LHCN-M2 (cell line): ENCODE measurements at places on chromosomes 7 and 10.

DNA sequence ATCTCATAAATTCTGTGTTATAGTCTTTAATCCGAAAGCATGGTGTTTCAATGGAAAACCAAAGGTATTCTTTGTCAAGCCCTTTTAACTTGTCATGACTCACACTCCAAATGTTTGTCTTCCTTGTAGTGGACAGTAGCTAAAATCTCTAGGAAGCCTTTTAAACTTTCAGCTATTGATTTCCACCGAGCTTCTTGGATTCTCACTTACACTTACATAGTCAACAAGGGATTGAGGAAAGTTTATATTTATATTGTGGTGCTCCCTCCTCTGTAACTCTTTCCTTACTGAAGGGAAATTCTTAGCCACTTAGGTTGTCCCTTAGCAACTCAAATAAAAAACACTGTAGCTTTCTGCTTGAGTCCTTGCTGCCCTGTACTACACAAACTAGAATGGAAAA, 31.2 kb upstream of the GPR37 start:
- DNase-seq: no peak

- no peak for DNase-seq
Observed at GRCh38 chr10:119346095-119346832, 138.9 kb downstream of the GRK5 start.

GRCh38 chr7:39904077-39904486, 46.0 kb upstream of the CDK13 start:
- no peak for DNase-seq

DNA sequence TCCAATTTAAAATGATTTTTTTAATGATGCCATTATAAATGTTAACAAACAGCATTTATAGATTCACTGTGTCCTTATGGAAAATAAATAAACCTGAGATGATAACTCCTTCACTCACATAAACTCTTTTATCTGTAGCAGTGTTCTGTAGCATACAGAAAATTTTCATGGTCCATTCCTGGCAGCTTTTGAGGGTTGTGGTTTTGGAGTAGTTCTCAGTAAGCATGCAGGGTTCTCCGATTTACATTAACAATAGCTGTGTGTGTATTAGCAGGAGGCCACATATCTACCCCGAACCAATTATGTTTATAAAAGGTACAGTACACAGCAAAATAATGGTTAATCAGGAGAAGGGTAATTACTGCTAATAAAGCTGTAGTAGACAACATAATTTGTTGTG, 162.7 kb downstream of the CDCA7L start:
- no peak for DNase-seq

- peak; percentile 40 for DNase-seq
Observed at GRCh38 chr7:47514818-47515217, 67.1 kb downstream of the TNS3 start.

DNA sequence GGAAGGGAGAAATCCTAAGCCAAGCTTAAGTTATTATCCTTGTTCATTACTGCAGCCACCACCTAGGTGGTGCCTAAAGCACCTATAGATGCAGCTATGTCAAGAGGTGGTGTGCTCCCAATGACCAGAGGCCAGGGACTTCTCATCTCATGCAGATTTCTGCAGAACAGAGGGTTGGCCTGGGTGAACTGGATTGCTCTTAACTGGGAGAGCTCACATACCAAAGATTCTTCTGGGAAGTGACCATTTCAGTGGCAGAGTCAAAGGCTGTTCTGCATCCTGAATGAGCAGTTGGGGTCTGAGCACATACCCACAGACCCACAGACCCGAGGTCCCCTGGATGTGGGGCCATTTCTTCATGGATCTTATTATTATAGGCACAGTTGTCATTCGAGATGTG, 2.1 kb upstream of the CRHR2 start:
- no peak for DNase-seq

DNA sequence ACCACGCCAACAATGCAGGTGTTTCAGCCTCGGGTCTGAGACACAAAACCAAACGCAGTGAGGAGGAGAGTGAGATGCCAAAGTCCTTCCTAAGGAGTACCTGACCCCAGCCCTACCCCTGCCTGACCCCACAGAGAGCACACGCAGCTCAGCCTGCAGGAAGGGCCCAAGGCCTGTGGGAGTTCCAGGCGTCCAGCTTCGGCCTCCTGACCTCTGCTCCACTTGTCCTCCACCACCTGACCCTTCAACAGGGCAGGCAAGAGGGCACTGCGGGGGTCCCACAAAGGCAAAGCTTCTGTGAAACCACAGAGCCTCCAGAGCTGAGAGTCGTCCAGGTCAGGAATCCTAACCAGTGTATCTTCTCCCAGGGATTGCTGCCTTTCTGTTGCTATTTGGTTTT, 122.0 kb upstream of the PPP2R2D start:
- no peak for DNase-seq

DNA sequence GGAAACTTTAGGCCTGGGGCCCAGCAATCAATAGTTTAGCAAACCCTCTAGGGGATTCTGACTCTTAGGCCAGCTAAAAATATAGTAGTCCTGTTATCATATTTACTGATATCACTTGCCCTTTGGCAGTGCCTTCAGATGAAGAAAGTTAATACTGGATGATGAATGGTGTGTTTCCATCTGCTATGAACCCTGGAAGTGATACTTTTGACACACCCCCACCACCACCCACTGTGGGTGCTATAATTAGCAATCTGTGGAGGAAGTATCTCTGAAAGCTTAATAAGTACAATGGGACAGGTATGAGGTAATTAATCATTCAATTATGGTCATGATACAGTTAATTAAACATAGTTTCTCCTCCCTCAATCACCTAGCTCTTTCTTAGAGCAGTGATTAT, 90.4 kb upstream of the LRRTM3 start:
- no peak for DNase-seq

DNA sequence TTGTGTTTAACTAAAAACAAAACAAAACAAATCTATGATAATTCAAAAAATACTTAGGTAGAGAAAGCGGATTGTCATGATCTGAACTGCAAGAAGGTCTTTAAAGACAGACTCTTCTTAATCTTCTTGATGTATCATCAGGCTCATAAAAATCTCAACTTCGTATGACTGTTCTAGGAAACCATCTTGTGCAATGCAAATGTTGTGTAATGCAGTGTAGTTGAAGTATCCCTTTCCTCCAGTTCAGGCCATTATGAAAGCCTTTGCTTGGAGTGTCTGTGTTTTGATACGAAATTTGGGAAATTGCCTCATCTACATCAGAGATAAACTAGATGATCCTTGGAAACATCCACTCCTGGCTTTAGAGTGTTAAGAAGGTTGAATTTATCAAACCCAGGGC, 30.9 kb downstream of the CDK1 start:
- peak; percentile 80 for DNase-seq

GRCh38 chr10:80468002-80468401, 13.9 kb downstream of the TSPAN14 start:
- DNase-seq: no peak

DNA sequence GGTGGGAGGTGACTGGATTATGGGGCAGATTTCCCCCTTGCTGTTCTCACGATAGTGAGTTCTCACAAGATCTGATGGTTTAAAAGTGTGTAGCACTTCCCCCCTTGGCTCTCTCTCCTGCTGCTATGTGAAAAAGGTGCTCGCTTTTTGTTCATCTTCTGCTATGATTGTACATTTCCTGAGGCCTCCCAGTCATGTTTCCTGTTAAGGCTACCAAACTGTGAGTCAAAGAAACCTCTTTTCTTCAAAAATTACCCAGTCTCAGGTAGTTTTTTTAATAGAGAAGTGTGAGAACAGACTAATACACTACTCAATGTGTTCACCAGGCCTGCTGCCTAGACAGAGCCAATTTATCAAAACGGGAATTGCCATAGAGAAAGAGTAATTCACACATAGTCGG, 49.7 kb downstream of the SDHAF3 start:
- DNase-seq: no peak

DNA sequence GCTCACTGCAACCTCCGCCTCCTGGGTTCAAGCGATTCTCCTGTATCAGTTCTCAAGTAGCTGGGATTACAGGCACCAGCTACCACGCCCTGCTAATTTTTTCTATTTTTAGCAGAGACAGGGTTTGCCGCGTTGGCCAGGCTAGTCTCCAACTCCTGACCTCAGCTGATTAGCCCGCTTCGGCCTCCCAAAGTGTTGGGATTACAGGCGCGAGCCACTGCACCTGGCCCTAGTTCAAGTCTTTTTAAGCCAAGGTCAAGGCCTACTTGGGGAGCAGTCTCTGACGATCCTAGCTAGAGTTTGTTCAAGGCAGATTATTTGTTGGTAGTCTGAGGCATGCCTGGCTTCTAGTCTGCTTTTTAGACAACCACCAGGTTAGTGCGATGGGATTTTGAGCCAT, 709.5 kb upstream of the COBL start:
- DNase-seq: no peak

GRCh38 chr7:127745445-127745844, 93.5 kb downstream of the SND1 start:
- DNase-seq: no peak

DNA sequence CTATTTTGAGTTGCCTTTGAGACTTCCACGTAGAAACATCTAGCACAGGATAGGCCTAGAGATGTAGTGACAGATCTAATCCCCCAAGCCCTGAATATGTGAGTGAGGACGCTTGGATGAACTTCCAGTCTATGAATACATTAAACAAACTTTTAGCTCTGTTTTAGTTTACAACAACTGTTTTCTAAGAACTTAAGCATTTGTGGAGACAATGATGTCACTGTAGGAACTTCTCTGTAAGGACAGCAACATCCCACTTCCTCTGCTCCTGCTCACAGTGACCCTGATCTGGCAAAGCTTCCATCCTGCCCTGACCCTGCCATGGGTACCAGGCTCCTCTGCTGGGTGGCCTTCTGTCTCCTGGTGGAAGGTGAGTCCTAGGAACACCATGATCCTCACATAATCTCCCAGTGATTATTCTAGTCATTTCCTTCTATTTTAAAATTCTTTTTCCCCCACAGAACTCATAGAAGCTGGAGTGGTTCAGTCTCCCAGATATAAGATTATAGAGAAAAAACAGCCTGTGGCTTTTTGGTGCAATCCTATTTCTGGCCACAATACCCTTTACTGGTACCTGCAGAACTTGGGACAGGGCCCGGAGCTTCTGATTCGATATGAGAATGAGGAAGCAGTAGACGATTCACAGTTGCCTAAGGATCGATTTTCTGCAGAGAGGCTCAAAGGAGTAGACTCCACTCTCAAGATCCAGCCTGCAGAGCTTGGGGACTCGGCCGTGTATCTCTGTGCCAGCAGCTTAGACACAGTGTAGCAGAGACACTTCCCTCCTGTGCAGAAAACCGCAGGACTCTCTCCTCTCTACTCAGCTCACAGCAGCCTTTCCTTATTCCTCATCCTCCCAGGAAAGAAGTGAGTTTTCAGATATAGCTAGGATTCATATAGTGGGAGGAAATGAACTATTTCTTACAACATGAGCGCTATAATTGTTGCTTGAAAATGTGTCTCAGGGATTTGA, 194.4 kb upstream of the PRSS1 start:
- peak; percentile 56 for DNase-seq

DNA sequence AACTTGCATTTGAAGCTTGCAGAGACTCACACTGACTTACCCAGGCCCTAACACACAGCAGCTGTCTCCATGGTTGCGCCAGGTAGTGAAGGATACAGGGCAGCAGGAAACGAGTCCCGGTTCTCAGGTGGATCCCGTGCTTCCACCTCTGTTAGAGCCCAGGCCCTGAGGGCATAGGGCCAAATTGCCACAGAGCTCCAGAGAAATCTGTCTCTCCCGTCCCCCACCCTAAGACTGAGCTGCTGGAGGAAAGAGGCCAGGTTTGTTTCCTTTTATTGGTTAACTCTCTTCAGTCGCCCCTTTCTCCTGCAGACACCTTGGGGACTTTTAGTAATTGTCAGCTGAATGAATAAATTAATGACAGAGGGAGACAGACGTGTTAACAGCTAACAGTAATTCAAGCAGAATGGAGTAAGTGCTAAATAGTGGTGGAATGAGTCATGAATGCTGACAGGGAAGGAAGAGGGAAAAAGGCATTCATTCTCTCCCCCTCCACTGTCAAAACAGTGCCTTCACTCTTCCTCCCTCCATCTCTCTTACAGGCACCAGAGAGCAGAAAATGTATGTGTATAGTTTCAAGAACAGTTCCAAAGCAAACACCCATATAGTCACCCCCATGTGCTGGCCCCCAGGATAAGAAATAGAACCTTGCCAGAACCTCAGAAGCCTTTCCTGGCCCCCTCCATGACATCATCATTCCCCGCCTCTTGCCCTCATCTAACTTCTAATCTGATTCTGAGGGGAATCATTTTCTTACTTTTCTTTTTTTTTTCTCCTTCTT, 16.8 kb upstream of the DLG5 start:
- DNase-seq: peak; percentile 65

DNA sequence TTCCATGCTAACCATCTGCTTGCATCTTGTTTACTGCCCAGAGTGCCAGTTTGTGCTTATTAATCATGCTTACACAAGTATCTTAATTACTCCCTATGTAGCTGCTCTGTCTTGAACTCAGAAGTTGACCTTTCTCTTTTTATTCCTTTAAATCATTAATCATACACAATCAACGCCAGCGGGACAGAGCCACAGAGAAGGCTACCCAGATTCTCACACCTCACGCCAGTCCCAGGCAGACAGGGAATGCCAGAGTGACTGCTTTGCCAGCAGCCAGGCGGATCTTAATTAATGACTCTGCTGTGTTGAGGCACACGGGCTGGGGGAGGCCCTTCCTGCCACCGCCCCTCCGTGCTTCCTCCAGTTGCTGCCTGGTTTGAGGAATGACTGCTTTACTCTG, 229.4 kb downstream of the LRMDA start:
- DNase-seq: no peak

DNA sequence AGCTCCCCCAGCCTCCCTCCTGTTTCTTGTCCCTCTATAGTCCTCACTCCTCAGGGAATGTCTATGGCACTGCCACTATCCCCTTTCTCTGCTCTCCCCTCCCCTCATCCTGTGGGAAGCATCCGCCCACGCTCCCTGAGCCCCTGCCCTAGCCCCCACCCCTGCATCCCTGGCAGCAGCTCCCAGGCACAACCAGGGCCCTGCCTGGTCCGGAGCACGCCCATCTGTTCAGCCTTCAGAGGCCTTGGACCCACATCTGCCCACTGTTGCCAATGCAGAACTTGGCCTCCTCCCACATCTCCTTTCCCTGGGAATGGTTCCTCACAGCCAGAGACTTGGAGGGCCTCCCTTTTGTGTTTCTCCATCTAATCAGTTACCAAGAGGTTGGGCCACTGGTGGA, 20.4 kb upstream of the TBRG4 start:
- no peak for DNase-seq

DNA sequence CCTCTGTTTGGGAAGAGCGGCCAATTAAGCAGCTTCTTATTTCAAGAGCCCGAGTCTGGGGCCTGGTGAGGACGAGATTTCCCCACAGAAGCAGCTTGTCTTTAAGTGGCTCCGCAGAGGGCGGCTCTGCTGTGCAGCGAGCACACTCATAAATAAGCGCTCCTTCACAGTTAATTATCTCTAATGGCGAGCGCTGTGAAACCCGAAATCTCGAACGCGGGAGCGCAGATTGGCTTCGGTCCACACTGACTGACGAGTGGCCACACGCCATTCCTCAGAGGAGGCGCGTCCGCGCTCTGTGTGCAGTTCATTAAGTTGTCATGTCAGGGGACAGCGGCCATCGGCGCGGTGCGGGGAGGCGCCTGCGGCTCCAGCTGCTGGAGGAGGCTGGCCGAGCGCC, 560.9 kb downstream of the DNAJB6 start:
- no peak for DNase-seq
